Glomerular endothelial cell (primary cell): ENCODE measurements at places on chromosomes 16 and 17.

GRCh38 chr16:84617041-84617790 lies 662 bp downstream of the COTL1 start:
- no peak for DNase-seq

- no peak for DNase-seq
Measured at GRCh38 chr17:35743626-35744328, 9.3 kb downstream of the GAS2L2 start.

DNA sequence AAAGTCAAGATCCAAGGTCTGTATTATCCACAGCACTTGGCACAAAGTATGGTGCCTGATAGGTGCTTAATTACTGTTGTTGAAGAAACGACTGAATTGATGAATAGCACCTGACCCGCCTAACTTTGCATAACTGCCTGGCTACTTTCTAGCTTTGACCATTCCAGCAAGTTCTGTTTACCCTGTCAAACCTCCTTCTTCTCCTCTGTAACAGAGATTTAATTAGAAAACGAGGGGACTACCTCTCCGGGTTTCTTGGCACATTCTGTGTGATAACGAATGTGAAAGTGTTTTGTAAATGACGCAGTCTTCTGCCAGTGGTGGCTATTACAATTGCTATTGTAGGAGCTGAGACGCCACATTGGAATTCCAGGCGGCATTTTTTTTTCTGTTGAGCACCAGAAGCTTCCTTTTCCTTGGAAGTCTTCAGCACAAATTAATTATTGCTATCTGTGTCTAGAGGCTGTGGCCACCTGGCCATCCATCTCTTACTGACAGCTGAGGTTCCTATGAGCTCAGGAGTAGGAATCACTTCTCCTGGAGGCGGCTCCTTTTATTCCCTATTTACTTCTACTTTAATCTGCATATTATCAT lies 522.9 kb downstream of the HS3ST4 start:
- DNase-seq = no peak

GRCh38 chr16:72380283-72380682 lies 208.3 kb upstream of the PMFBP1 start:
- DNase-seq = no peak

DNA sequence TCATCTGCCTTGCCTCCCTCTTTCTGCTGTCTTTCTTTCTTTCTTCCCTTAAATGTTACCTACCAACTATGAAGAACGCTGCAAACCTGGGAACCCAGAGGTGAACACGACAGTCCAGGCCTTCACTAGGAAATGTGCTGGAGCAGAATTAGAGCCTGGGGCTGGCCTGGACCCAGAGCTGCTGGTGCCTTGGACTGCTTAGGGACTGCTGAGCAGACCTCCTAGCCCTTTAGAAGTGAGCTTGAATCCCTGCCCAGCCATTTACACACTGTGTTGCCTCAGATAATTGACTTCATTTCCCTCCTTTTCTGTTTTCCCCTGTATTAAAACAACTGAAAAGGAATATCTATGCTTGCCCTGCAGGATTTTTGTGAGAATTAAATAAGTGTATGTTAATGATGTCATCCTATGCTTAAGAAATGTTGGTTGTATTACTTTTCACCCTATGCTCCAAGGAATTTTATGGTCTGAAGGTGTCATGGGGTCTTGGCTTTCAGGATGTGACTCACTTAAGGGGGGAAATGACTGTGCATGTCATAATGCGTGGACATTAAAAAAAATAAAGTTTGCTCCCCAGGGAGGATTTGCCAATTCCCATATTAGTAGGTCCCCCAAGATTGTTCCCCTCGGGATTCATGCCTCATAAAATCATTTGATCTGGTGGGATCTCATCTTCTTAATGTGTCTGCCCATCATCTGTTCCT lies 11.5 kb downstream of the CDH13 start:
- peak; percentile 93 for DNase-seq
